ENCODE measurements at places on chromosomes 5 and 9. TPM values are rescaled to one million over a fixed set of nuclear protein-coding genes. Genes with fewer than 3 reads are reported as not detected.

Gene SMIM32
- total RNA-seq = 0.31 TPM

Gene NUDT12
- 9.2 TPM for total RNA-seq

Gene CERCAM
- 11.3 TPM for total RNA-seq

Gene FAM151B
- 2.8 TPM for total RNA-seq

Gene SHC3
- 1.7 TPM for total RNA-seq

Gene SPARC
- total RNA-seq = 228 TPM

Gene ASPN
- total RNA-seq = not detected

Gene ANKRD31
- not detected for total RNA-seq

Gene PLEKHG4B
- total RNA-seq = 8.9 TPM

Gene SLC2A8
- 55.7 TPM for total RNA-seq

Gene PCDHGA11
- 0.39 TPM for total RNA-seq

Gene UNC13B
- total RNA-seq = 35.2 TPM

Gene VLDLR
- total RNA-seq = 2.1 TPM

Gene TRPM3
- not detected for total RNA-seq

Gene BTNL8
- total RNA-seq = not detected

Gene DMRTA1
- total RNA-seq = 1.8 TPM

Gene KIF3A
- total RNA-seq = 17.1 TPM

Gene TNC
- total RNA-seq = 5.7 TPM

Measured in Panc1 (cell line).